ENCODE measurements at places on chromosomes 2 and 18. TPM values are rescaled to one million over a fixed set of nuclear protein-coding genes. Genes with fewer than 3 reads are reported as not detected.

Gene PPM1G
- total RNA-seq, result 66.0 TPM

Gene FAM237A
- not detected for total RNA-seq

Gene ASB18
- not detected for total RNA-seq

Gene CSRNP3
- 8.7 TPM for total RNA-seq

Gene DES
- total RNA-seq, result 88.7 TPM

Gene SP140
- total RNA-seq, result 5.5 TPM

Gene MALT1
- total RNA-seq, result 35.6 TPM

- no peak for DNase-seq
These were observed 52.7 kb downstream of the TMEM200C start for GRCh38 chr18:5842653-5843052.

GRCh38 chr18:31774477-31774785, 13.8 kb upstream of the SLC25A52 start:
- no peak for DNase-seq

GRCh38 chr2:65576861-65577601, 144.6 kb upstream of the SPRED2 start:
- DNase-seq, result no peak

- DNase-seq, result no peak
These were observed 29.0 kb downstream of the ZAP70 start for GRCh38 chr2:97742381-97742847.

GRCh38 chr2:42974721-42975717, 182.6 kb upstream of the HAAO start:
- peak; percentile 90 for DNase-seq

DNA sequence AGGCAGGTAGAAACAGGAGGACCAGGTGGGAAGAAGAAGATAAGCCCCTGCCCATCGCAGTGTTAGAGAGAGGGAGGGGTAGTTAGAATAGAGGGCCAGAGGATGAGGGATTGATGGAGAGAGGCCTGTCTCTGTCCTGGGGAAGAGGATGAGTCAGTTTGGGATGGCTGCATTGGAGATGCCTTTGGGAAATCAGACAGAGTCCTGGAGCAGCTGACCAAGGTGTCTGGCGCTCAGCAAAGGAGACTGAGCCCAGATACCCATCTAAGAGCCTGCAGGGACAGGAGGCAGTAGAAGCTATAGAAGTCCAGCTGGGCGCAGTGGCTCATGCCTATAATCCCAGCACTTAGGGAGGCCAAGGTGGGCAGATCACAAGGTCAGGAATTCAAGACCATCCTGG, 177.8 kb upstream of the HAAO start:
- DNase-seq, result no peak

GRCh38 chr2:172836347-172836821, 100.7 kb downstream of the RAPGEF4 start:
- peak; percentile 34 for DNase-seq

DNA sequence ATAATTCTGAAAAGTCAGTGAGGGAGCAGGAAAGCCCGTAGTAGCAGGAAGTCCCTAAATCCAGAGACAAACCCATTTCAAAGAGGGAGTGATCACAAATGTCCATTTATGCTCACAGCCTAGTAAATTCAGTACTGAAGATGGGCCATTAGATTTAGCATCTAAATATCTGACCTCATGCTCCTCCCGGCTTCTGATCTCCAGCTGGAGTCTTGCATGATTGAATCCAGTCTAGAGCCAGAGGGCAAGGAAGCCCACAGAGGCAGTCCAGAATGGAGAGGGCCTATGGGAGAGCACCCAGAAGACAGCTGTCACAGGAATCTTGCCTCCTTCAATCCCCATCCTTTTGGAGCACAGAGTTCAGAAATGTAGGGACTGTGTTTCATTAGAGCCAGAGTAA, 16.0 kb upstream of the ST8SIA3 start:
- DNase-seq, result no peak

Measured in lung (tissue), 17 donors.